ENCODE measurements at places on chromosomes 12 and 14.

DNA sequence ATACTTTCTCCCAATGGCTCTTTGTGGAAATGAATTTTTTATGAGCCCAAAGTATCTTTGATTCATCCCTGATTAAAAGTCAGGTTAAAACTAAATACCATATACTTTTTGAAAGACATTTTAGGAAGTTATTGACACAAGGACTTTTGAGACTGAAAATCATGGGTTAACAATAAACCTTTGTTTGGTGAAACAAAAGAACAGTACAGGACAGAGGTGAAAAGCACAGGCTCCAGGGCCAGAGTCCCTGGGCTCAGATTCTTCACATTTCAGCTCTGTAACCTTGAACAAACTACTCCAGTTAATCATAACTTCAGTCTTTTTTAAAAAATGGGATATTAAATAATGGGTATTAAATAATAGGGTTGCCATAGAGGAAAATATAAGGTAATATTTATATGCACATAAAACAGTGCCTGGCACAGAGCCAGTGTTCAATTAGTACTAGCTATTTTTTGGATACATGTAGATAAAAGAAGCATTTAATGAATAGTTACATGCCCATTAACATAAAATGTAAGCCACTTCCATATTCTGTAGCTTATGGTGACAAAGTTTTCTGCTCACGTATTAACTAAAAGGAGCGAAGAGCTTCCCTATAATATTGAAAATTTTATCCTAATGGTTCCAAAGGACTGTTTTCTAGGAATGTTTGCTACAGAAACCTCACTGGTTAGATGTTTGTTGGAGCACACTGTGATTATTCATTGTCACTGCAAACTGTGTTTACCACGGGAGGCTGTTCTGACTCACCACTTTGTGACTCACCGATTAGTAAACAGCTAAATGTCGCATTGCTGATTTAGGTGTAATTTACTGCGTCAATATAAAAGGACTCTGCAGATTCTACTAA, 255.4 kb downstream of the DAD1 start:
- H3K27ac ChIP-seq: no peak overlapping the region
- H3K36me3 ChIP-seq: no peaks in the 10 kb centered on the region
- H3K4me3 ChIP-seq: no peak overlapping the region
- DNase-seq: peak; percentile 60

GRCh38 chr14:69685218-69685616, 73.8 kb downstream of the SUSD6 start:
- no peak overlapping the region for H3K27ac ChIP-seq
- no peaks in the 10 kb centered on the region for H3K4me1 ChIP-seq
- no peaks in the 10 kb centered on the region for H3K36me3 ChIP-seq
- H3K27me3 ChIP-seq: no peaks in the 10 kb centered on the region
- no peak overlapping the region for H3K4me3 ChIP-seq

GRCh38 chr12:41967668-41968500, 176.8 kb downstream of the GXYLT1 start:
- DNase-seq: peak; percentile 88
- no peaks in the 10 kb centered on the region for H3K27me3 ChIP-seq
- H3K4me1 ChIP-seq: no peaks in the 10 kb centered on the region
- no peak overlapping the region for H3K27ac ChIP-seq
- no peak overlapping the region for H3K4me3 ChIP-seq

GRCh38 chr14:52033101-52033642, 35.7 kb downstream of the NID2 start:
- H3K4me1 ChIP-seq: peaks cover 26% of the 10 kb centered on the region
- H3K27ac ChIP-seq: peak overlapping the region; percentile 70
- peaks cover 12% of the 10 kb centered on the region for H3K36me3 ChIP-seq
- H3K27me3 ChIP-seq: no peaks in the 10 kb centered on the region
- DNase-seq: peak; percentile 68
- H3K4me3 ChIP-seq: no peak overlapping the region

DNA sequence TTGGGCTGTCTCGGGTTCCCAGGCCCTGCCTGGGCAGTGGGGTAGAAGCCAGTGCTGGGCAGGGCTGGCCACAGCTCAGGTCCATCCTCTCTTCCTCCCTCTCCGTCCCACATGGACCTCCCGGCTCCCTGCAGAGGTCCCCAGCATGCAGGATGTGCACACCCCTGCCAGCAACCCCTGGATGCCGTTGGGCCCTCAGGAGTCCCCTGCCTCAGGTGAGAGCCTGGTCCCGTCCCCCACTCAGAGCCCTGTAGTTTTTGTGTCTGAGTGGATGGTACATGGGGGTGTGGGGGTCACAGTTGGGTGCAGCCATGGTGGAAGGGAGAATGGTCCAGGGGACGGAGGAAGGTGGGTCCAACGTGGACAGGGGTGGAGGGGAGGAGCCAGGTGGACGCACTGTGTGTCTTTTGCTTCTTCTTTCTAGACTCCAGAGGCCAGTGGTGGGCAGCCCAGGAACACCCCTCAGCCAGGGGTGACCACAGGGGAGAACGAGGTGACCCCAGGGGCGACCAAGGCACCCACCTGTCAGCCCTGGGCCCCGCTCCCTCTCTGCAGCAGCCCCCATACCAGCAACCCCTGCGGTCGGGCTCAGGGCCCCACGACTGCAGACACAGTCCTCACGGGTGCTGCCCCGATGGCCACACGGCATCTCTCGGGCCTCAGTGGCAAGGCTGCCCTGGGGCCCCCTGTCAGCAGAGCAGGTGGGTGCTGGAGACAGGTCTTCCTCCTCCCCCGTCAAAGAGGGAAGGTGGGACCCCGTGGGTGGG, 21.7 kb downstream of the PAPLN start:
- H3K4me3 ChIP-seq: no peak overlapping the region
- DNase-seq: no peak
- no peak overlapping the region for H3K27ac ChIP-seq
- no peaks in the 10 kb centered on the region for H3K4me1 ChIP-seq
- no peaks in the 10 kb centered on the region for H3K36me3 ChIP-seq

All from fibroblast of lung (primary cell).